ENCODE measurements at places on chromosomes 5 and 9.

GRCh38 chr5:180140079-180140554 lies 68.6 kb upstream of the RNF130 start:
- DNase-seq, result no peak

DNA sequence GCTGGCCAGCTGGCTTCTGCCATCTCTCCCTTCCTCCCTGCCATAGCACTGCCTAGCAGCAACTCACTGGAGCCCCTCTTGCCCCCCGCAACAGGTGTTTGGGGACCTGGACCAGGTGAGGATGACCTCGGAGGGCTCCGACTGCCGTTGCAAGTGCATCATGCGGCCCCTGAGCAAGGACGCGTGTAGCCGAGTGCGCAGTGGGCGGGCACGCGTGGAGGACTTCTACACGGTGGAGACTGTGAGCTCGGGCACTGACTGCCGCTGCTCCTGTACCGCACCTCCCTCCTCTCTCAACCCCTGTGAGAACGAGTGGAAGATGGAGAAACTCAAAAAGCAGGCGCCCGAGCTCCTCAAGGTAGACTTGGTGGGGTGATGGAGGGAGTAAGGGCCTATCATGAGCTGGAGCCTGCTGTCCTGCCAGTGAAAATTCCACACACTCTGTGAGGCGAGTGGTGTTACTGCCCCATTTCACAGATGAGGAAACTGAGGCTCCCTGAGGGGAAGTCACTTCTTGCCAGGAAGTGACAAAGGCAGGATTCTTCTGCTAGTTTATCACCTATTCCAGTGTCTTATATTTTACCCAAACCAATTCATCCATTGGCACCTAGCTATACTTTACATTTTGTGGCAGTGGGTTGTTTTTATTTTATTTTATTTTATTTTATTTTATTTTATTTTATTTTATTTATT lies 10.1 kb downstream of the OLFML2A start:
- no peak for DNase-seq

- no peak for DNase-seq
Measured at GRCh38 chr5:134290443-134290842, 64.6 kb upstream of the PPP2CA start.

GRCh38 chr9:95026148-95026524 lies 291.4 kb downstream of the FANCC start:
- DNase-seq, result no peak

- no peak for DNase-seq
Measured at GRCh38 chr5:138303372-138303771, 28.2 kb downstream of the CDC25C start.

GRCh38 chr5:173247510-173247909 lies 12.5 kb upstream of the NKX2-5 start:
- DNase-seq, result no peak

GRCh38 chr5:147309621-147310020 lies 74.8 kb downstream of the STK32A start:
- no peak for DNase-seq

DNA sequence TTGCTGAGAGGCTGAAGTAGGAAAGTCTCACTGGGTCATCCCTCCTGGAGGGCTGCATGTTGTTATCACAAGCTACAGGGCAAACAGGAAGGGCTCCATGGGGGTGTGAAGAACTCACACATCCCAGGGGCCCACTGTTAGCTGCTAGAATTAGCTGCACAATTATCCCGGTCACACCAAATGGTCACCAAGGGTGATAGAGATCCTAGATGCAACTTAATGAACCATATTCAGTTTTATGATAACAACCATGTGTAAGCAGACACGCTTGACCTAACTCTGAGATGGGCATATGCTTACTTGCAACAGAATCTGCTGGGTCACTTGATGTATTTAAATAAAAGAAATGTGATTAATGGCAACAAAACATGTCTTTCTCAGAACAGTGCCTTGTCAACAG lies 143.5 kb upstream of the C6 start:
- no peak for DNase-seq

DNA sequence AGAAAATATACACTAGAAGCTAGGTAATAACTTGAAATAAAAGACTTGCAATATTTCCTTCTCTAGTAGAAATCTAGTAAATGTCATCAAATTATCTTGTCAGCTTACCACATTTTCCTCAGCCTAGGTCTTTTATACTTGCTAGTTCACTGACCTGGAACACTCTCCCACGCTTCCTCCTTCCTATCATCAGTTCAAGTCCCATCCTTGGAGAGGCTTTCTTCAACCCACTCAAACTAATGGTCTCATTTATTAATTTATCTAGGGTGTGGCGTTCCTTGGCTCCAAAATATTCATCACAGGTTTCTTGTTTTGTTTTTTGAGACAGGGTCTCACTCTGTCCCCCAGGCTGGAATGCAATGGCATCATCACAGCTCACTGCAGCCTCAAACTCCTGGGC lies 2.9 kb downstream of the FAM13B start:
- peak; percentile 9 for DNase-seq

GRCh38 chr9:2065704-2066103 lies 50.6 kb downstream of the SMARCA2 start:
- DNase-seq, result no peak

DNA sequence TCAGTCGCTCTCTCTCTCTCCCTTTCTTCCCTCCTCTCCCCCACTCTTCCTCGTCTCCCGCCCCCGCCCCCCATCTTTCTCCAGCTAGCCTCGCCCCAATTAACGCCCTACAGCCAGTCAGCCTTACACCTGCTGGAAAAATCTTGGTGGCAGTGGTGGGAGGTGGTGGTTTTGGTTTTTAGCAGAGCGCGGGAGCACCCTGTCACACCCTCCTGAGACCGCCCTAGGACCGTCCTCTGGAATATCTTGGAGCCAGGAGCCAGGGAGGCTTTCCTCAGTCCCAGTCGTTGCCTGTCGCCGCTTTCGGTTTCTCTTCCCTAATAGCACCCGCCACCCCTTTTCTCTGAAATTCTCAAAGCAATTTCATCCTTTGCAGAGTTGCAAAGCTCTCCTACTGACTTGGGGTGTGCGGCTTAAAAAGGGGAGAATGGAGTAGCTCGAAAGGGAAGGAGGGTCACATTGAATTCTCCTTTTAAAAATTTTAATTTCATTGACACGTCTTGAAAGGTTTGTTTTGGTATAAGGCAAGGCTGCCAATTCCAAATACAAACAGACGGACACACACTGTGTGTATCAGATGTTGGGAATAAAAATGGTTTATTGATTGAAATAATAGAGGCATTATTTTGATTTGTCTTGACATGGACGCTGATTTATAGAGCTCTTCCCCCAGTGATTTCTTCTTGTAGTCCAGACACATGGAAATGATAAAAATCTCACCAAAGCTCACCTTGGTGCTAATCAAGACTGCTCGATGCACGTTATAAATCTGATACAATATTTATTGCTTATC lies 301.3 kb downstream of the PARP8 start:
- DNase-seq, result no peak

GRCh38 chr5:97041239-97041638 lies 101.2 kb downstream of the LIX1 start:
- DNase-seq, result no peak

DNA sequence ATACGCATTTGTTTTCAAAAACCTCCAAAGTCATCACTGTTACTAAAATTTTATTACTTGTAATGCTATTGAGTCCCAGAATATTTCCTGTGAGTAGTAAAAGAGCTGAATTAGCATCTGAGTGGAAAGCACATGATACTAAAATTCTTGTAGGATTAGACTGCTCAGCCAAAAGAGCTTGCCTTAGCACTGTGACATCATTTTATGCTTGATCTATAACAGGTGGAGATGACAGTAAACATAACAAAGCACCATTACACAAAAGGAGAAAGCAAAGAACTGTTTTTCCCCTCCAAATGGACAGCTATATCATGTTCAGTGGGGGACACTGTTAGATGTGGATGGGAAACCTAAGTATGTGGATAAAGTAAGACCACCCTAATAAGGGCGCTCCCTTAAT lies 5.8 kb upstream of the JAK2 start:
- no peak for DNase-seq

GRCh38 chr9:117828466-117828865 lies 124.3 kb downstream of the TLR4 start:
- no peak for DNase-seq

DNA sequence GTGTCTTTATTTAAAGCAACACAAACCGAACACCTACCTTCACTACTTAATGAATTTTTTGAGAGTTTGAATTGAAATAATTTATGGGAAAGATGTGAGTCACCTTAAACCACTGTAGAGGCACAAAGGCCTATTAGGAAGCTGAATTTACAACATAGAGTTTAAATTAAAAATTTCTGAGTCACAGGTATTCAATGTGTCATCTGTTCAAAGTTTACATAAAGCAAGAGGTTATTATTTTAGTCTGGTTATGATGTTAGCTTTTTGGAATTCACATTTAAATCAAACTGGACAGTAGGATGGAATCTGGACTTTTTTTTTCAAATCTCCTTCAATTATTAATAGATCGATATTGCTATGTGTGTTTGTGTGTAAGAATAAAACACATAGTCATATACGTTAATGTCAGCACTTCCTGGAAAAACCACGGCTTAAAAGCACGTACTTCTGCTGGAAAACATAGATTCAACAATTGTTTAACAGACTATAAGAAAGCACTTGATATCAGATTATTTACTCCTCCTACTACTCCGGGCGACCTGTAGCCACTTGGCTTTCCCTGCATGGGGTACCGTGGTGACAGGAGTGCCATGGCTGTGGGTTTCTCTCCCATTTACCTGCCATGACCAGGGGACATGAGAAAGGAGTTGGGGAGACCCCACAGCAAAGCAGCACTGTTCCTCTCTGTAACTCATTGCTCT lies 638.6 kb downstream of the SEMA5A start:
- no peak for DNase-seq

- DNase-seq, result no peak
Measured at GRCh38 chr9:132125944-132126679, 35.7 kb upstream of the NTNG2 start.

GRCh38 chr5:172776235-172776594 lies 5.2 kb upstream of the DUSP1 start:
- DNase-seq, result no peak

DNA sequence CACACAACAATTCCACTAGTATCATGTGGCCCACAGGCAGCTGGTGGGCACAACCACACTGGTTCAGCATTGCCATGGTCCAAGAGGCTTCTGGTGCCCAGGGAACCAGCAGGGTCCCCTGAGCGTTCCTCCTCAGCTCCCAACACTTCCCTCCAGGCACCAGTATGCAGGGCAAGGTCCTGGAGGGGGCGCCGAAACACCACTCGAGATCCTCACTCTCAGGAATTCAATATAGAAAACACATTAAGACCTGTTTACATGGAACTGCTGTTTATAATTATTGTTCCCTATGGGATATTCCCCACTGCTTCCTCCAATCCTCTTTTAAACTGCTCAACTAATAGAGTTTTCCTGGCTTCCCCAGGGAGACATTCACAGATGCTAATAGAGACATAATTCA lies 91.9 kb upstream of the GABRP start:
- no peak for DNase-seq

DNA sequence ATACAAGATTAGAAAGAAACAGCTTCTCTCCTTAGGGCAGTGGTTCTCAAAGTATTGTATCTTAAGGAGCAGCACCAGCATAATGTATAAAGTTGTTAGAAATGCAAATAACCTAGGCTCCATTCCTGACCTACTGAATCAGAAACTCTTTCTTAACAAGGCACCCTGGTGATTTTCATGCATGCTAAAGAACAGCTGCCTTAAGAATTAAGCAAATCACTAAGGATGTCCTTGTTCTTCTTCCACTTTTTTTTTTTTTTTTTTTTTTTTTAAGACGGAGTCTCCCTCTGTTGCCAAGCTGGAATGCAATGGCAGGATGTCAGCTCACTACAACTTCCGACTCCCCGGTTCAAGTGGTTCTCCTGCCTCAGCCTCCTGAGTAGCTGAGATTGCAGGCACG lies 1095.2 kb upstream of the EDIL3 start:
- DNase-seq, result no peak

GRCh38 chr9:12640016-12640587 lies 53.1 kb upstream of the TYRP1 start:
- peak; percentile 54 for DNase-seq

DNA sequence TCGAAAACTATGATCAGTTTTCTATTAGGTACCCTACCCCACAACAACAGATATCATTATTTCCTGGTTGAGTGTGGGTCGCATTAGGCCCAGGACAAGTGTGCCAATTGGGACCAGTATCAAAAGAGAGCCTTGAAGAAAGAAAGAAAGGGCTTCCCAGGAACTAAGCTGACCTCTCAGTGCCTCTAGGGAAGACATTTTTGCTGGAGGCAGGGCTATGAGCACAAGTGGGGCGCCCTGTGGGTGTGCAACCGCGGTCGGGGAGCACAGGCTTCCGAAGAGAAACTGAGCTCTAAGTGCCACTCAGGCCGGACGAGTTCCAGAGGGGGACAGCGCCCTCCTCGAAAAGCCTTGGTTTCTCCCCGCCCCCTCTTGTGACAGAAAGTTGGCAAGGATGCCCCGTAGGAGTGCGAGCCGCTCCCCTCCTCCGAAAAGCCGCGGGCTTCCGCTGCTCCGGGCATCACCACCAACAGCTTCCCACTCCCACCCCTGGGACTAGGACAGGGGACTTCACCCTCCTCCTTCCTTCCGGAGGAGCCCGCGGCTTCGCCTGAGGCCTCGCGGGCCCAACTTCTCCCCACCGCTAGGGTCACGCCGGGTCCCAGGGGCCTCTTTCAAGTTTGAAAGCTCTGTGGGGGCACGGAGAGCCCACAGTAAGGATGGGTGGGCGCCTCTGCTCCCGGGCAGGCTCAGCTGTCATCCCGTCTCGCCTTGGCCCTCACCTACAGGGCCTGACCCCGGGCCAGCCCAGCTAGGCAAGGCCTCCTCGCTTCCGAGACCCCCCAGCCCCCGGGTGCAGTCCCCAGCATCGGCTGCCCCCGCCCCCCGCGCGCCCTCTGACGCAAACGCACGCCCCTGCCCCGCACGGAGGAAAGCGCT lies 2.0 kb downstream of the NR2F1-AS1 start:
- DNase-seq, result peak; percentile 60

DNA sequence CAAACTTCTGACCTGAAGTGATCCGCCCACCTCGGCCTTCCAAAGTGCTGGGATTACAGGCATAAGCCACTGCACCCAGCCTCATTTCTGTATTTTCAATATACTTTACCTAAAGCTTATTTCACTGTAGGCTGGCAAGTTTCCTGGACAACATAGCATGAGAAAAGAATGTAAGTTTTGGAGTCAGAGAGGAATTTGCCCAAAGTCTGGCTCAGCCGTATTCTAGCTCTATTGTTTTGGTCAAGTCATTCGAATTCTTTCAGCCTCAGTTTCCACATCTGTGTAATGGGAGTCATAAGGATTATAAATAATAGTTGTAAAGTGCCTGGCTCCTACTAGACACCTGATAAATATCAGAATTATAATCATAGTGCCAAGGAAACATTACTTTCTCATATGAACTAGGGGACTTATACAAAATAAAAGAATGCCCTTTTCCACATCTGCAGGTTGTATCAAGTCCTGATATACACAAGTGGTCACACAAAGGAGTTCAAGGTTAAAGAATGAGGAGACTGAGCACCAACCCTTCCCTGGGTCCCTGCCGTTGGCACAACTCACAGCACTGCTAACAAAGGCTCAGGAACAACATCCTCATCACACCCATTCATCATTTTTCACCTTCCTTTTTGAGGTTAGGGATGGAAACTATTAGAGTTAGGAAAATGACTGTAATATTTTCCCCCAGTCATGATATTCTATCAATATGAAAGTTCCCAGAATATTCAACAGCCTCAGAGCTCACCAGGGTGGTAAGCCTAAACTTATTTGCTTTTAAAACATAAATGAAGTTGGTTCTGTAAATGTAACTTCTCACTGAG lies 34.6 kb upstream of the RAI14 start:
- no peak for DNase-seq

GRCh38 chr5:141513627-141514329 lies 24.9 kb downstream of the PCDHGC5 start:
- DNase-seq, result no peak
